ENCODE measurements at places on chromosomes 12 and 14.

- peak; percentile 86 for DNase-seq
These were observed 835 bp downstream of the VEZT start for GRCh38 chr12:95218150-95219133.

DNA sequence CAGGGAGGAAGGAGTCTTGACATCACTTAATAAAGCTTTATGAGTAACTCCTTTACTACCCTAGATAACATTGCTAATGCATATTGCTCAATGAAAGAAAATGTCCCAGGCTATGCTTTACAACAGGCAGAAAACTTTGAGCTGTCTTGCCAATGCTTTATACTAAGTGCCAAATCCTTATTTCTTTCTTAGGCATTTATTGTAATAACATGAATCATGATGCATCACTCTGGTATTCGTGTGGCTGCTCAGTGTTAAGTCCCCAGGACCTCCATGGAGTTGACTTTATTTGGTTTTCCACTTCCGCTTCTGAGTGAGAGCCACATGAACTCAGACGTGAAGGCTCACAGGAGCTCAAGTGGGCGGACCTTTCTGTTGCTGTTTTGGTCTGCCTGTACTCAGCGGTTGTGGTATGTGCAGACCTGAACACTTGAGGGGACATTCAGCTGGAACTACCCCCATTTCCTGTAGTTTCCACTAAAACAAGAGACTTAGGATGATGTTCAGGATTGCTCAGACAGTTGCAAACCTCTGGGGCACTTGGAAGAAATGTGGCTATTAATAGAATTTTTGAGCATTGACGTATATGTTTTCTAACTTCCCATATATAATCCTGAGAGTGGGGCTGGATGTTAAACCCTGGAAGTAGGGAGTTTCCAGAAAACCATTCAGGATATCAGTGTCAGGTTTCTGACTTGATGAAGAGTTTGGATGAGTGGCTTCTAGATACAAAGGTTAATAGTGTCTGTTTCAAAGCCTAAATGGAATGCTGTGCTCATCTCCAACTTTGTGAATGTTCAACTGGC lies 258.6 kb downstream of the MSRB3 start:
- DNase-seq = peak; percentile 98

DNA sequence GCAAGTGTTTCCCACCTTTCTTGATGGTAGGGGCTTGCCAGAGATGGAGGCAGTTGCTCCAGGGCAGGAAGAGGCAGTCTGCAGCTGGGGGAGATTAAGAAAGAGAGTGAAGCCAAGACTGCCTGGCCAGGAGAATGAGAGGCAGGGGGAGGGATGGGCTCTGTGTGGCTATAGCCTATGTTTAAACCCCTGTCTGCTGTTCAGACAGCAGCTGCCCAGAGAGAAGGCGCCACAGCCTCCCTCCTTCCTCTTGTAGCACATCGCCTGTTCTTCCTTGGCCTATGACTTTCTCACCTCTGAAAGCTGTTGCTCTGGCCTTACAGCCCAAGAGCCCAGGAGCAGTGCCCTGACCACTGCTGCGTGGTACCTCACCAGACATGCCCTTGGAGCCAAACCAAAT lies 61.7 kb downstream of the EMP1 start:
- no peak for DNase-seq

- DNase-seq = no peak
These were observed 39.4 kb downstream of the HNRNPC start for GRCh38 chr14:21229821-21230220.

DNA sequence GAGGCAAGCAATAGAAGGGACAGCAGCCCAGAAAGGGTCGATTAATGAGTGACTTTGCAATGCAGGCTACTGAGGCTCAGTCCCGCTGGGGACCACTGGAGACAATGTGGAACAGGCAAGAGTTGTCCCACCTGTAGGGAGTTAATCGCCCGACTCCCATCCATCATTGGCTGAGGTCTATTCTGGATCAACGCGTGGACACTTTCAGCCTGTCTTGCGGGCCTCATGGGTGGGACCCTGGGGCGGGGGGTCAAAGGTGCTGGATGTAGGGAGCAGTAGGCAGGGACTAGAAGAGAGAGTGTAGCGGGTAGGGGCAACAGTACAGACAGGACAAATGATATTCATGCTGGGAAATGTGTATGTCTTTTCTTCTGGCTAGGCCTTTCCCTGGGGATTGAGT lies 6.1 kb downstream of the IFI27L2 start:
- no peak for DNase-seq

DNA sequence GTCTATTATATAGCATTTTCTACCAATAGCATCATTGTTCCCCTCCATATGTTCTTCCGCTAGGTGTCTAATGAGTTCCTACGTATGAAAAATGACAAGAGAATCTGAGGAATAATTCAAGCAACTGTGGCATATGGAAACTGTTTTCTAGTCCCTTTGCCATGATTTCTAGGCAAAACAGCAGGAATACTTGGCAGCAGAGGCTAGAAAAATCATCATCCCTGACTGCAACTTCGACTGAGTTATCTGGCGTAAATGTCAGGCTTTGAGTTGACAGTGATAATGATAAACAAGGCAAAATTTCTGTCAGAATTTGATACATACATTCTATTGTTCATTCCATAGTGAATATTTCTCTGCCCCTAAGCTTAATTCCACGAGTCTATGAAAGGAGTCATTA lies 572.8 kb upstream of the USP15 start:
- DNase-seq = no peak

DNA sequence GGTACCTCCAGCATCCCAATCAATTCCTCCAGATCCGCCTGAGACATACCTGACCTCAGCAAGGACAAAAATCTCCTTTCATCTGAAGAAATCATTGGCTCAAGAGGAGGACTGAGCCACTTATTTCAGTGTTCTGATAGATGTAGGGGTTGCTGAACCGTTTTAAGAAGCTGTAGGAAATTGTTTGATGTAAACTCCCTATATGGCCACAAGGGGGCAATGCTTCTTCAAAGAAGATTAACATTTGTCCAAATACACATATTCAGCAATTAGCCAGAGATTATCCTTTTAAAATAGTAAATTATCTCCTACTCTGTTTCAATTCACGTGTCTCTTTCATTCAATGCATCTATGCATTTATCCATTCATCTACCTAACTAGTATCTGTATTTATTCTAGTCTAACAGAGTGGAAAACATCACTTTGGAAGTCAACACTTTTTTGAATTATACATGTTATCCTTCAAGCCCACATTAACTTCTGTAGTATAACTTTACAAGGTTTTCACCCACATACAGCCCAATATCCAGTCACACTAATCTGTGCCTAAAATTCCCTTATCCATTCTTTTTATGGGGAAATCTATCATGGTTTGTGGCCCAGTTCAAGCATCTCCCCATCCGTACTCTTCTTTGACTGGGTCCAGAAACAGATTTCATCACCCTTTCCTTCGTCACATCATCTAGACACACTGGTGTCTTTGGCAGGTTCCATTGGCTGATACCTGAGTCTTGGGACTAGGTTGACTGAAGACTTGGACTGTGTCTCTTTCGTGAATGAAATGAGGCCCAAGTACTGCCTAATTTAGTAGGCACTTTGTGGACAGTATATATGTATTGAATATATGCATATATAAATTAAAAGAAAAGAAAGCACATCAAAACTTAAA lies 411.0 kb upstream of the OR4E1 start:
- peak; percentile 58 for DNase-seq

GRCh38 chr14:24870949-24871701 lies 178.8 kb downstream of the STXBP6 start:
- DNase-seq = no peak

DNA sequence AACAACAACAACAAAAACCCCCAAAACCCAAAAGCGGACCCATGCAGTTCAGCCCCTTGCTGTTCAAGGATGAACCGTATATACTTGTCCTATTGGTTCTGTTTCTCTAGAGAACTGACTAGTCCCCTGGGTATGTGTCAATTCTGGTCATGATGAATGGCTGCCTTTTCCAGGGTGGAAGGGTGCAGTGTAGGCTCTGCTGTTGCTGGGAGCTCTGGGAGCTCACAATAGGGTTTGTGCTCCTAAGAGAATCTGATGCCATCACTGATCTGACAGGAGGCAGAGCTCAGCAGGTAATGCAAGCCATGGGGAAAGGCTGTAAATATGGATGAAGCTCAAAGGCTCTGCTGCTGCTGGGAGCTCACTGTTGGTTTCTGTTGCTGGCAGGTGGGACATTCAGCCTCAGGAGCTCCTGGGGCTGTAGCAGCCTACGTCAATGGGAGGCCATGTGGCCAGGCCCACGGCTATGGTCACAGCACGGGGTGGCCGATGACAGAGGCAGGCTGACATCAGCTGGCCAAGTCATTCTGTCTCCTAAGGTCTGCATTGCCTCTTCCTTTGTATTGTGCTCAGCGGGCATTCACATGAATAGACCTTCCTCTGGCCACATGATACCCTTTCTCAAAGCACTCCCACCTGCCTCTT lies 37.9 kb downstream of the DLK1 start:
- no peak for DNase-seq

- no peak for DNase-seq
These were observed 39.2 kb downstream of the COX16 start for GRCh38 chr14:70320294-70320693.

GRCh38 chr12:24864796-24865125 lies 84.1 kb downstream of the BCAT1 start:
- DNase-seq = peak; percentile 19

DNA sequence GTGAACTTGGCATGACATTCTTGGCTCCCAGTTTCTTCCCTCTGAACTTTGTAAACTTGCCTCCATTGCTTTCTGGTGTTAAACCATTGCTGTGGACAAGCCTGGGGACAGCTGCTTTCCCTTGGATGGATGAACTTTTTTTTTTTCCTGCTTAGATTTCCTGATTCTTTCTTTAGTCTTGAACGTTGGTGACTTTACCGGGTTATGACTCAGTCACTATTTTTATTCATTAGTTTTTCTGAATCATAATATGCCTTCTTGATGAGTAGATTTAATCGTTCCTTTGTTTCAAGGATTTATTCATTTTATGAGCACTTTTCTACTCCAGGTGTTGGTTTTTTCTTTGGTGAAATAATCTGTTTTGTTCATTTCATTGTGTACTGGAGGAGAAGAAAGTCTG lies 155.0 kb upstream of the RTL1 start:
- peak; percentile 63 for DNase-seq

DNA sequence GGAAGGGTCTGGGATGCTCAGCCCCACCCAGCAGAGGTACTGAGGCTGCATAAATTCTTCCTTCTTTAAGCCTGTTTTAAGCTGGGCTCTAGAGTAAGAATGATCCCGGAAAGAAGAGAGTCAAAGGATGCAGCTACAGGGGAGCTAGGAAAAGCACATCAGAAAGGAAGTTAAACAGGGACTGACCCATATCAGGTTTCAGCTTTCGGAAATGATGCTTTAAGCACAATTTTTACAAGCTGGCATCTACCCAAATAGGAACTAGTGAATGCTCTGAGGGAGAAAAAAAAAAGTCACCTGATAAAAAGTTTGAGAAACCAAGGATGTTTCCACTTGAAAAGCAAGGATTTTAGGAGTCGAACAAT lies 22.0 kb downstream of the TSPAN8 start:
- no peak for DNase-seq

DNA sequence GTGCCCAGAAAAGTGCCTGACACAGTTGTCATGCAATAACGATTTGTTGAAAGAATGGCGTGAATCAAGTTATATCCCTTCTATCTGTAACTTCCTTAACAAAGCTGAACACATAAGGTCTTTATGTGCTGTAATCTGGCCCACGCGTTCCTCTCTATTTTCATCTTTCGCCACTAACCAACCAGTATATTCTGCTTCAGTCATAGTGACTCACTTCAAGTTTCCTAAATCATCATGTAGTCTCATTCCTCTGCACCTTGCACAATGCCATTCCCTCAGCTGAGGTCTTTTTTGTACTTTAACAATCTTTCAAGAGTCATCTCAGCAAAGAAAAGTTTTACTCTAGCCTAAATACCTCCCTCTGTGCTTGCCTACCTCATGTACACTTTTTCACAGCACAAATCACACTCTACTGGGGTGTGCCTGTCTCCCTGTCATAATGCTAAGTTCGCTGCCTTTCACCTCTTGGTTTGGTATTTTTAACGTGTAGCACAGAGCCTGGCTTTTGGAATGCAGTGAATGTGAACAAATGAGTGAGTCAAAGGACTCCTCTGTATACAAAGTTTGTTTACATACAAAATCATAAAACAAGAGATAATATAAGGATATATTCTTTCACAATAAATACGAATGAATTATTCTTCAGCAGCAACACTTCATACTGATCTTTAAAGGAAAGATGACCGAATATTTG lies 2.9 kb upstream of the CMAS start:
- peak; percentile 91 for DNase-seq

GRCh38 chr14:35406506-35407305 lies 2.2 kb upstream of the NFKBIA start:
- DNase-seq = peak; percentile 88

DNA sequence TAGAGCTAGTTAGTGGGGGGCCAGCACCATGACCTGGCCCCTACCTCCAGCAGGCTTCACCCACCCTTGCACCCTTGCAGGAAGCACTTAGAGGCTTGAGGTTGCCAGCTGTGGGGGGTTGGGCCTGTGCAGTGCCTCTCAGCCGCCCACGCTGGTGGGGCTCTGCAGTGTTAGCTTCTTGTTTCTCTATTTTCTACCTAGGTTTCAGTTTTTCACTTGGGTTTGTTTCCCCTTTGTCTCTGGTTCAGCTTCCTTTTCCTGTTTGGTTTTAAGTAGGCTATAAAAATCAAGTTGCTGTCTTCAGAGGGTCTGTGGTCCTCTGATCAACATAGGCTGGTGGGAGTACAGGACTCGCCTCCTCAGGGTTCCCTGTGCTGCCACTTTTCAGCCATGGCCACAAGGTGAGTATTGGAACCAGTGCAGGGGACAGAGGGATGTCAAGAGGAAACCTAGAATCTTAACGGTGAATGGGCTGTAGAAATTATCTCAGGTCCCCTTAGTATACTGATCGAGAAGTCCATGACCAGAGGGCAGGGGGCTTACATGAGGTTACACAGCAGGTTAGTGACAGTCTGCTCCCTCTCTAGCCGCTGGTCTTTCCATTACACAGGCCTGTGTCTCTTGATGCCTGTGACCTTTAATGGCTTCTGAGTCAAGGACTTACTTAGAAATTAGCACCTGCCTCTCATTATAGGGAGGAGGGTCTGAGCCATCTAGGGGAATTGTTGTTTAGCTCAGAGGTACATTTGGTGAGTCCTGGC lies at the start of gene EVL:
Gene EVL, plus strand, starts transcription at position 312 of the 761 bp plus-strand sequence. Its CDS starts 79 bp downstream, at position 391.
- no peak for DNase-seq

DNA sequence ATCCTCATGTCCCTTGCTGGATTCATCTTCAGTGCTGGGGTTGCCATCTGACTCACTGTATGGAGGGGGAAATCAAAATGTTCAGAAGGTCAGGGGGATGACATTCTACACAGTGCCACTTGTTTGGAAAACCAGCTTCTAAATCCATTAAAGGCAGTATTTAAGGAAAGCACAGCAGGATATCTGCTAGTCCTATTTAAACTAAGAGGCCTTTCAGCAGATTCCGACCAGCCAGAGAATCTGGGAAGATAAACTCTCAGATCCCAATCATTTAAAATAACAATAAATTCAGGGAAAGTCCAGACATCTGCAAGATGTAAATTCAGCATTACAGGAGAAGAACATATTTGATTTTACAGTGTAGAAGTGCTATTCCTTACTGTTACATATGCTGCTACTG lies 3.8 kb downstream of the SIX4 start:
- DNase-seq = no peak

- DNase-seq = no peak
These were observed 26.0 kb downstream of the FRMD6 start for GRCh38 chr14:51677738-51678137.

GRCh38 chr12:39605501-39605900 lies 14.1 kb downstream of the ABCD2 start:
- DNase-seq = no peak
